Stimulated activated naive B cell treated with anti-CD40 and anti-IgM and Interleukin-4, amounts not matched to agents 10 μg/mL and 1 μg/mL and 100 μg/mL, for 72 hours (primary cell): ENCODE measurements at places on chromosomes 7 and 10.

DNA sequence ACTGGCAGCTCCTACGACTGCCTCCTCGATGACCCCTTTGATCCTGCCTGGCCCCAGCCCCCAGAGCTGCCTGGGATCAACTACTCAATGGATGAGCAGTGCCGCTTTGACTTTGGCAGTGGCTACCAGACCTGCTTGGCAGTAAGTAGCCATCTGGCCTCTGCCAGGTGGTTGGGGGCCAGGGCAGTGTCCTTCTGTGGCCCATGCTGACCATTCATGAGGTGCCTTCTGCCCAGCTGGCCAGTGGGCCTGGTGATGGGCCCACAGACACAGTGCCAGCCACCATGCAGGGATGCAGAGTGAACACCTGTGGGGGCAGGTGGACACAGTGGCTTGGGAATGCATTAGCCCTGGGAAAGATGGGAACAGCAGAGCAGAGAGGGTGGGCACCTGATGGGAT, 50.0 kb downstream of the TBATA start:
- no peak for DNase-seq

DNA sequence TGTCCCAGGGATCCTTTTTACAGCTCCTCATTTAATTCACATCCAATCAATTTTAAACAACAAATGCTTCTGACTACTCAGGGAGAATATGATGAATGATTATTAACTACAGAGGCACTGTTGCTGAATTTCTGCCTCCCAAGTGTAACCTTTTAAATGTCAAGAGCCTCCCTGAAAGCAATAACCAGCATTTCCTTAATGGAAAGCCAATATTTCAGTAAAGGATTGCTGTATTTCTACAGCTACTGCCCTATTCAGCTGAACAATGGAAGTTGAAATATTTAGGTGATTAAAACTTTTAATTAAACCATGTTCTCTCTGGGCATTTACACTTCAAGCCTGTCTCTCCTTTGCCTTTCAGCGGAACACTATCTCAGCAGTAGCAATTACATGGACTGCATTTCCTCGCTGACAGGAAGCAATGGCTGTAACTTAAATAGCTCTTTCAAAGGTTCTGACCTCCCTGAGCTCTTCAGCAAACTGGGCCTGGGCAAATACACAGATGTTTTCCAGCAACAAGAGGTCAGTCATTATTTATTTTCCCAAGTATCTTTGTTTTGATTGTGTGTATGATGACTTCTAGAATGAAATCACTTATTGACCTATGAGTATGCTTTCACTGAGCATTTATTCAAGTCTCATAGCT, 304.7 kb downstream of the BICC1 start:
- DNase-seq: no peak

DNA sequence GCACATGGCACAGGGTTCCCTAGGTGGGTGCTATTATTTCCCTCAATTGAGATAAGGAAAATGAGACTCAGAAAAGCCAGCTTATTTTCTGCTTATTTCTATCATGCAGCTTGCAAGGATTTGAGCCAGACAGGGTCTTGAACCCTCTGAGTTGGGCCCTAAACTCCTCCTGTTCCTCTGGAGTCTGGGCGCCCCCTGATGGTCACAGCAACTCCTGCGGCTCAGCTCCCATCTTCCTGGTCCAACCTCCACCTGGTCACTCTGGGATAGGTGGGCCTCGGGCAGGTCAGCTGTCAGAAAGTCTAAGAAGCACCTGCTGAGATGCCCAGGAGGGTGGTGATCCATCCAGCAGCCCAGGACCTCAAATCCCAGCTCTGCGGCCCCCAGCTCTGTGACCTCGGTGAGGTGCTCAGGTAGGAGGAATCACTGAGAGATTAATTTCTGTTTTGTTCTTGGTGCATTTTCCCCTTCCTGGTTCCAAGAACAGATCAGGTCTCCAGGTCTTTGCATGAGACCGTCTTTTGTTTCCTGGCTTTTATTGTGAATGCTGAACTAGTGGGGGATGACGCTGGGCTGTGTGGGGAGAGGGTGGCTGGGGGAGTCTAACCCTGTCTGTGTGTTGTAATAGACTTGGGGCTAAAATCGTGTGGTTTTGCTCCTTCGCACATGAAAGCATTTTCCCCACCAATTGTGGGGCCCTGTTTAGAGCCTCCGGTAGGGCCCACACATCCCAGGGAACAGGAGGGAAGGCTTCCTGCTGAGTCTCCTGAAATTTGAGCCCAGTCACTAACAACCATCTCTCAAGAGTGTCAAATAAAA, 32.8 kb downstream of the TMEM130 start:
- DNase-seq: peak; percentile 4

DNA sequence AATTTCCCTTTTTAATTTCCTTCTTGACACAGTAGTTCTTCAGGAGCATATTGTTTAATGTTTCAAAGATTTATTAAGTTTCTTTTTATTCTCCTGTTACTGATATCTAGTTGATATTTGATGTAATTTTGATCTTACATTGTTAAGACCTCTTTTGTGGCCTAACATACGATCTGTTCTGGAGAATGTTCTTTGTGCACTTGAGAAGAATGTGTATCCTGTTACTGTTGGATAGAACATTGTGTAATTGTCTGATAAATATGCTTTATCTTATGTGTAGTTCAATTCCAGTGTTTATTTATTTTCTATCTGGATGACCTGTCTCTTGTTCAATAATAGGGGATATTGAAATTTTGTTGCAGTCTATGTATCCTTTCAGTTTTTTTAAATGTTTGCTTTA, 106.7 kb downstream of the ITGB1 start:
- no peak for DNase-seq

DNA sequence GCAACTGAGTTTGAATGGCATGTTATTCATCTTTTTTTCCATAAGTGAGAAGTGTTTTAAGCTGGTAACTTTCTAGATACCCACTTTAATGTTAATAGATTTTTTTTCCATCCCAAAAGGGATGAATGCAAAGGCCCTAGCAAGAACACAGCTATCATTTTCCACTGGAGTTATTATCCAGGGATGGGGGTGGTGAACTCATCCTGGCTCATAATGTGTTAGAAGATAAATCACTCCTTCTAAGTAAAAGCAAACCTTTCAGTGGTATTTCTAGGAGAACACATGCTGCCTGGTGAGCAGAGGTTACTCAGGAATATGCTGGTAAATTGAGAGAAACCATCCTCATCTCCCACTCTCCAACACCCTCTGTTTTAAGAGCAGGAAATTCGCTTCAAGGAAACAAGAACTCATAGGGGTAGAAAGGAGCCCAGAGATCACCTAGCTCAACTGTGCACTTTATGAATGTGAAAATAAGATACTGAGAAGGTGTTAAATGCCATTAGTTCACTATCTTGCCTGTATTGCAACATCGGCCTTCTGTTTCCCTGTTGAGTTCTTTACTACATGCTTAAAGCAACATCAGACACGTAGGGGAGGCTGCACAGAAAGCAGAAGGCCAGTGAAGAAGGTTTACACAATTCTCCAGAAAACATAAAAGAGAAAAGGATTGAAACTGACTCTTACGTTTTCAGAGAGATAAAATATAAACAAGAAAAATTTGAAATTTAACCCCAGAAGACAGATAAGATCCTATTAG, 264.0 kb upstream of the PRKCQ start:
- no peak for DNase-seq

- DNase-seq: no peak
Measured at GRCh38 chr10:97849687-97850402, at the start of gene GOLGA7B. TSS of gene GOLGA7B (plus strand) at chr10:97849843. CDS start at chr10:97850304, 461 bp downstream.

DNA sequence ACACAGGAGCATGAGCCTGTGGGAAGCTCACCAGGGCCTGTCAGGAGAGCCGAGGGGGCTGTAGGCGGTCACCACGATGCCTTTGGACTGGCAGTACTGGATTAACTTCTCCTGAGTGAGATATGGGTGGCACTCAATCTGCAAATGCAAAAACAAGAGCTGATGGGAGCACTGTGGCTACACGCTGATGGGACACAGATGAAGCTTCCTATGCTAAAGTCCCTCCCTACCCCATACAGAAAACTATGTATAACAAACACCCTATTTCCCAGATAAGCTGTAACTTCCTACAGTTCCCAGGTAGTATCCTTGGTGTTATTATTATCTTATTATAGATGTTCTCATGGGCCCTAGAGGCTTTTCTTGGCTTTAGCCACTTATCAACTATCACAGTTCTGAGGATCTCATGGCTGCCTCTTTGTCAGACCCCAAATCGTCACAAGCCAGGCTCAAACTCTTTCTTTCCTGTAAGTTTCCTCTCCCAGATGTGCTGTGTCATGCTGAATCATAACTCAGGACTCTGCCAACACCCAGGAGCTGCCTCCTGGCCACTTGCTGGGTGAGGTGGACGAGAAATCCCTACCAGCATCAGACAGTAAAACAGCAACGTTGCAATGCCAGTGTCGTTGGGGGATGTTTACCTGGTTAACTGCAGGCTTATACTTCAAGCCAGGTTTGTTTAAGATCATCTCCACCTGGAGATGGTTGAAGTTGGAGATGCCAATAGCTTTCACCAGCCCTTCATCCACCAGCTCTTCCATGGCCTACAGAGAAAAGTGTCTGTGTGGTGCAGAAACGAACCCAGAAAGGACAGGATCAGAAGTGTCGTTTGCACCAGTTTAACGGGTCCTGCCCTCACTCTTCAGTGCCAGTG, 10.3 kb downstream of the AKR1B1 start:
- DNase-seq: no peak

- DNase-seq: no peak
Measured at GRCh38 chr10:15879663-15880062, 19.4 kb upstream of the MINDY3 start.

DNA sequence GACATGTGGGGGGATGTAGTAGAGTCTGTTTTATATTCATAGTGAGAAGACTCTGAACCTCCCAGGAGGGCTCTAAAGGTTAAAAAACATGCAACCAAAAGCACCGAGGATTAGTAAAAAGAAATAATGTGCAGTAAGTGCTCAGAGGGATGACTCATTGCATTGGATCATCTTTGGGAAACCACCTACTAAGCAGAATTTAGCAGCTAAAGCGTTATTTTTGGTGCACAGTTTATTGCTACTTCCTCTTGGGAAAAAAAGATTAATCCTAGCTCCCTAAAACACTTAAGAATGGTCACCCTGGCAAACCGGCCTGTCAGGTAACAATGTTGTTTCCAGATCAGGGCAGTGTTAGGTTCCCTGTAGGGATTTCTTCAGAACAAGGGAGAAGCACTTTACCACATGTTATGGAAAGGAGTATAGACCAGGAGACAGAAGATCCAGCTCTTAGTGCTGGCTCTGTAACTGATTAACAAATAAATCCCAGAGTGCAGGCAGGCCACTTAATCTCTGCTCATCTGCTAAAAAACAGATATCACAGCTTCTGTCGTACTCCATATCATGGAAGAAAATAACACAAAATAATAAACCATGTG, 44.8 kb upstream of the FAM133B start:
- DNase-seq: peak; percentile 41

DNA sequence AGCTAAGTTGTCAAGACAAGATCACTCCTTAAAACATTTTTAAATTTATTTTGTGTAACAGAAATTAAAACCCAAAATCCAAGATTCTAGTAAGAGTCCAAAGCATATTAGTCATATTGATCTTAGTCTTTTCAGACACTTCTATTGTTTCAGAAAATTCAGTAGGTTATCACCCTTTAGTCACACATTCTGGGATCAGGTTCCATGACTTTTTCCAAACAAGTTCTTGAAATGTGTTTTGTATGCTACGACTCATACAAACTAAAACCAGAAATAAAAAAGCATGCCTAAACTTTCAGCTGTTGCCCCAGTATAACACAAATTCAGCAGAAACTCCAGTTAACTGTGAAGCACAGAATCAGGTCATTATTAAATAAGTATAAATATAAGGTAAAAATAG, 10.7 kb downstream of the SEMA3D start:
- no peak for DNase-seq

GRCh38 chr7:85750454-85750949, 563.6 kb upstream of the SEMA3D start:
- no peak for DNase-seq

DNA sequence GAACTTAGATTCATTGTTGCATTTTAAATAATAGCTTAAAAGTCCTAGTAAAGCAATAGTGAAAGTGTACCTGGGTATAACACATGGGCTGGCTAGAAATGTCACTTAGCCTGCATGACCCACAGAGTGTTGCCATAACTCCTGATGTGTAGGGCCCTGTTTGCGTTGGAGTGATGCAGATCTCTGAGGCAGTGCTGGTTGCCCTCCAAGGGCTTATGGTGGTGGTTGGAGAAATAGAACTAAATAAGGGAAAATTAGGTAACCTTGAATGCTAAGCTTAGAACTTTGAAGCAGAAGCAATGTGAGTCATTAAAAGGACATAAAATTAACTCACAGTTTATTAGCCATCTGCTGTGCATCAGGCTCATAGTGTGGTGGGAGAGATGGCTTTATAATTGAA, 105.7 kb downstream of the CCNY start:
- no peak for DNase-seq

- no peak for DNase-seq
Measured at GRCh38 chr7:68187532-68187931, 1190.9 kb downstream of the TYW1 start.

DNA sequence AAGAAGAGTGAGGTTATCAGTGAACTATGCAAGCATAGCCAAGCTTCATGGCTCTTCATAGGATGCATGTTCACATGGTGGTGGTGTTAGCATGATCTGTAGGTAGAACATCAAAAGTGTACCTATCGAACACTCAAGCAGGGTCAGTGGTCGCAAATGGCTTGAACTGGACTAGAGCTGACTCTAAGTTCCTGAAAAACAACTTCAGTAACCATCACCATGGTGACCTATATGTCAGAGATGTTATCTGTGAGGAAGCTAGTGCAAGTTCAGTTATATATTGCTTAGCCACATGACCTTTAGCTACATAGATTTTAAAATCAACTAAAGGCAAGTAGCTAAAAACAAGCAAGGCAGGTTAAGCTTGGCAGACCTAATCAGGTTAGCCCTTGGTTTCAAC, 163.1 kb upstream of the AGR3 start:
- no peak for DNase-seq

GRCh38 chr10:118374404-118374803, 32.3 kb upstream of the FAM204A start:
- DNase-seq: no peak
